Hepatic stellate cell (primary cell): ENCODE measurements at places on chromosomes 16 and 17.
A peak's percentile ranks its signal among the peaks of the same experiment; 100 is the strongest.

- DNase-seq, result no peak
Observed at GRCh38 chr16:22743401-22743800, 70.6 kb upstream of the HS3ST2 start.

GRCh38 chr17:65115839-65116238 is 21.3 kb upstream of the RGS9 start:
- no peak for DNase-seq

- DNase-seq, result peak; percentile 95
Observed at GRCh38 chr17:80586846-80587228, 42.2 kb downstream of the RPTOR start.

DNA sequence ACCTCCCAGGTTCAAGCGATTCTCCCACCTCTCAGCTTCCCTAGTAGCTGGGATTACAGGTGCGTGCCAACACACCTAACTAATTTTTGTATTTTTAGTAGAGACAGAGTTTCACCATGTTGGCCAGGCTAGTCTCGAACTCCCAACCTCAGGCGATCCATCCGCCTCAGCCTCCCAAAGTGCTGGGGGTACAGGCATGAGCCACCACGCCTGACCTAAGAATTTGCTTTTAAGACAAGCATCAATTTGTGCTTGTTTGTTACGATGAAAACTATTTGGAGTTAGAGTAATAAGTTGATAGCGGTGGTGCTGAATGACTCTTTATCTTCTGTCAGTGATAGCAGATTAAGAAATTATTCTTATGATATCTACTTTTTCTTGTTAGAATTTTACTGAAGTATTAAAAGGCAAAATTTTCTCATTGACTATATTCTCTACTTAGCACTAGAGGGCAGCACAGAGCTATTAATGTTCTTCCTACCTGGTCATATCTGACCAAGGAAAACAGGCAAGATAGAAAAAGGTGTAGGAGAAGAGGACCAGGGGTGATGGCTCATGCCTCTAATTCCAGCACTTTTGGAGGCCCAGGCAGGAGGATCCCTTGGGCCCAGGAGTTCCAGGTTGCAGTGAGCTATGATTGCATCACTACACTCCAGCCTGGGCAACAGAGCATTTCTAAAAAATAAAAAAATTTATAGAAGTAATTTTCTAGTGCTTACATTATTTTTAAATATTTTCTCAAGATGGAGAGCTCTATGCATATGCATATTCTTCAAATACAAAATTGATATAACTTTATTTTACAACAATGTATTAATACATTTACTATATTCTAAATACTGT is 24.5 kb downstream of the STXBP4 start:
- peak; percentile 7 for DNase-seq

- DNase-seq, result peak; percentile 67
Observed at GRCh38 chr17:59372138-59372751, 40.8 kb downstream of the YPEL2 start.

- no peak for DNase-seq
Observed at GRCh38 chr17:43864161-43864984, 17.4 kb downstream of the CD300LG start.

GRCh38 chr16:57682809-57683635 is 11.6 kb upstream of the DRC7 start:
- DNase-seq, result no peak

- DNase-seq, result peak; percentile 79
Observed at GRCh38 chr17:80455336-80455710, 21.1 kb downstream of the NPTX1 start.

- no peak for DNase-seq
Observed at GRCh38 chr16:30351001-30351441, 4.1 kb downstream of the CD2BP2 start.

GRCh38 chr16:8951447-8952280 is 12.0 kb downstream of the USP7 start:
- no peak for DNase-seq

- DNase-seq, result no peak
Observed at GRCh38 chr16:24525970-24526559, 13.3 kb upstream of the RBBP6 start.

- no peak for DNase-seq
Observed at GRCh38 chr16:62014319-62014923, 21.8 kb downstream of the CDH8 start.

GRCh38 chr17:44971776-44972483 is 3.8 kb upstream of the C1QL1 start:
- DNase-seq, result peak; percentile 54

- no peak for DNase-seq
Observed at GRCh38 chr17:263773-264172, 82.3 kb upstream of the DOC2B start.

DNA sequence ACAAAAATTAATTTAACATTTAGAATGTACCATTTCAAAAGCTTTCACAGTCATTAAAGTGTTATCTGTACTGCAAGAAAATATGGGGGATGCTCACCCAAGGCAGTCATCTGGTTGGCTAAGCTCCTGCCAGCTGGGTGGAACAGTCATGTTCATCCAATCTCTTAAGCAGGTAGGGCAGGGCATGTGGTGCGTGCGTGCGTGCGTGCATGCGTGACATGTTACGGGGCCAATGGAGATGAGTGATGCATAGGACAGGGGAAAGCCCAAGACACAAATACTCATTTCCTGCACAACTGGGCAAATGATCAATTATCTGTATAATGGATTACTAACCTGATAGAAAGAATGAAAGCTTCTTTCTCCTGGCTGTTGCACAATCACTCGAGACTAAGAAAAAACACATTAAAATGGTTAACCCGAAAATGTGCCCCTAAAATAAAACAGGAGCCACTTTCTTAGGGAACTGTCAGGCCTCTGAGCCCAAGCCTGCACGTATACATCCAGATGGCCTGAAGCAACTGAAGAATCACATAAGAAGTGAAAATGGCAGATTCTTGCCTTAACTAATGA is 104.4 kb downstream of the MYO1D start:
- no peak for DNase-seq

GRCh38 chr17:42518046-42518754 is 17.8 kb upstream of the NAGLU start:
- DNase-seq, result peak; percentile 82

DNA sequence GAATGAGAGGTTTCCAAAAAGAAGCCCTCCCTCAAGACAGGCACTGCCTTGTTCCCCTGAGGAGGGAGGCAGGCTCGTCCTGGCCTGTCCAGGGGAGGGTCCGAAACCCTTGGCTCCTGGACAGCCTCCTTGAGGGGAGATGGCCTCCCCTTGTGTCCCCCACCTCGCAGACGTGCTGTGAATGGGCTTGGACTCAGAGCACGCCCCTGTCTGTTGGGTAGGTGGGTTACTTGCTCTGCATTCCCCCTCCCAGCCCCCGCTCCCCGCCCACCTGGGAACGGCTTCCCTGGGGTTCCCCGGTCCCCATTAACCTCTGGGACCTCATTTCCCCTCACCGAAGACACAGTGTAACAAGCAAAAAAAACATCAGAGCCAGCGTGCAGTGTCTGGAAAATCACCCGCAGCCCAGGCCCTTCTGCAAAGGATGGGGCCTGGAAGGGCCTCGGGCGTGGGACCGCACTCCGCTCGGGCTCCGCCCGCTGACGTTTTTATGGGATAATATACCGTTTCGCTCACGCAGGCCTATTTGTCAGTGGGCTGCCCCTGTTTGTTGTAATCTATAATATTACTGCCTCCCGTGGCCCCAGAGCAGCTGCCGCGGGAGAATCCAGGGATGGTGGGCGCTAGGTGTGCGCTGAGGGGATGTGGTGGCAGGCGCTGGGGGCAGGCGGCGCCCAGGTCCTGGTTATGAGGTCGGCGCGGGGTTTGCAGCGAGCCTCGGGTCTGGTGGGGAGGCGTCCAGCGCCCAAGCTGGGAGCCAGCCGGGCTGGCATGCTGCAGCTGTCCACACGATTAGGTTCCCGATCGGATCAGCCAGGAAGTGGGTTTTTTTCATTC is 11.1 kb downstream of the BAHCC1 start:
- DNase-seq, result no peak

DNA sequence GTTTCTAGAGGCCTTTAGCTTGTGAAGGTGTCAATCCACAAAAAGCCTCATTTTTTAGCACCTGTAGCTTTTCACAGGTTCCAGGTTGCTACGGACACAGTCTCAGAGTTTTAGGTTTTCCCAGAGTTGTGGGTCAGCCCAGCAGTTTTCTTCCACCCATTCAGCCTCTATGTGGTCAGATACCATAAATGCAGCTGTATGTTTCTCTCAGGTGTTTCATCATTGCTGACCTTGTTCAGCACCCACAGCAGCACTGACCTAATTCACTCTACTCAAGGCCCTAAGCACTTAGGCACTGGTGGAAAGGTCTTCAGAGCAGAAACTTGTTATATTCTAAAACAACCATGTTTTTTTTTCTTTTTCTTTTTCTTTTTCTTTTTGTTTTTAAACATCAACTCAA is 15.0 kb upstream of the SPACA3 start:
- DNase-seq, result no peak

- no peak for DNase-seq
Observed at GRCh38 chr17:36506831-36507230, 20.4 kb downstream of the ZNHIT3 start.

- DNase-seq, result no peak
Observed at GRCh38 chr17:9994761-9995160, 89.7 kb upstream of the RCVRN start.

GRCh38 chr17:7612294-7612640 is 2.4 kb downstream of the FXR2 start:
- DNase-seq, result no peak

DNA sequence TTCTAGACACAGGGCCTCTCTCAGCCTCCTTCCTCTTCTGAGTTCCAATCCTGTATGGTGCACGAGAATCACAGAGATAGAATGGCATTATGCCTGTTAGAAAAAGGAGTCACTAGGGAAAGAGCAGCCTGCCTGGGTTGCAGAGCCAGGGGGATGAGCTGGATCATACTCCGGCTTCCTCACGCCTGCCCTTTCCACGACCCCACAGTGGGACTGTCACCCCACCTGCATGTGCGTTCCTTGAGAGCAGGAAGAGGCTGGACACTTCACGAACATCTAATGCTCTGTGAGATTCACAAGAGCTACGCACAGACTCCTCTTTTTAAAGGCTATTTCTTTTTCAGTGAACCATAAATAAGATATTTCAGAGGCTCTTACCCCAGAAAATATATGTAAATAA is 54.8 kb downstream of the N4BP1 start:
- DNase-seq, result no peak

GRCh38 chr16:52912565-52913173 is 140.0 kb downstream of the CHD9NB start:
- DNase-seq, result peak; percentile 23

DNA sequence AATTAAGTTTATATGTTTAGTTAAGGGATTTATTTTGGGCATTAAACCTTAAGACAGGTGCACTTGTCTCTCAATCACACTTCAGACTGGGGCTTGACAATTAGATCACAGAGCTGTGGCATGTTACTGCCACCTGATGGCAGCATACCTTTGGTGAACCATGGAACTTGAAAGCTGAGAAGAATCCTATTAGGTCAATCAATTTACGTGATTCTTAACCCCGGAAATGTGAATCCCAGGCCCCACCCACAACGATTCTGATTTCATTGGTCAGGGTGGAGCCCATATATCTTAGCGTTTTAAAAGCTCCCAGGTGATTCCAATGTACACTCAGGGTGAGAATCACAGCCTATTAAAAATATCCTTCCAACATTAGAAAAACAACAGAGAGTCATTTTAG is 91.0 kb downstream of the GSG1L start:
- DNase-seq, result peak; percentile 15
